Stimulated activated CD4-positive, alpha-beta T cell treated with anti-CD3 and anti-CD28 coated beads, TNF-alpha, amount 100 ng/mL, for 48 hours (primary cell): ENCODE measurements at places on chromosomes 3 and 15.

GRCh38 chr3:153339065-153339464 lies 177.0 kb downstream of the RAP2B start:
- DNase-seq = no peak

DNA sequence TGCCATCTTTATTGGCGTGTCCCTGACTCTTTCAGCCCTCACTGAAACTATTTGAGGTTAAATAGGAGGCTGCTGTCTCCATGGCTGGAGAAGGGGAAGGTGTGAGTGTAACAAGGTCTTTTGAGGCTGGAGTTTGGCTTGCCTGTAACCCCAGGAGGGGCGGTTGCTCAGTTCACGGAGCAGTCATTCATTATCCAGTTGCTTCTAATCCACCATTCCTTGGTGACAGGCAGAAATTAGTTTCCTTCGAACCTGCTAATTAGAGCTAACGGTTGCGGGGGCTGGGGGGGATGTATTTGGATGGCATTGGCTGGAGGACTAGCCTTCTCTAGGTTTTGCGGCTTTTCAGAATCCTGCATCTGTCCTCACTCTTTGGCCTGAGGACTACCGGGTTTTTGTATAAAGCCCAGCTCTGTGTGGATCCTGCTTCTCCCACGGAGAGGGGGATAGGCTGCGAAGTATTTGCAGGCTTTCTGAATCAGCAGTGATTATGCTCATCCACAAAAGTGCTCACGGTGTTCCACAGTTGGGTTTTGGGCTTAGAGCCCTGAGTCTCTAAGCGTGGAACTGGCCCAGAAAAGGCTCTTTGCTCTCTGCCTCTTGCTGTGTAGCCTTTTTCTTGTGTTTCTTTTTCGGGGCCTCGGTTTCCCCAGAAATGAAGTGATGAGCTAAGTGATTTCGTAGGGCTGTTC lies 18.6 kb downstream of the FGD5 start:
- no peak for DNase-seq

DNA sequence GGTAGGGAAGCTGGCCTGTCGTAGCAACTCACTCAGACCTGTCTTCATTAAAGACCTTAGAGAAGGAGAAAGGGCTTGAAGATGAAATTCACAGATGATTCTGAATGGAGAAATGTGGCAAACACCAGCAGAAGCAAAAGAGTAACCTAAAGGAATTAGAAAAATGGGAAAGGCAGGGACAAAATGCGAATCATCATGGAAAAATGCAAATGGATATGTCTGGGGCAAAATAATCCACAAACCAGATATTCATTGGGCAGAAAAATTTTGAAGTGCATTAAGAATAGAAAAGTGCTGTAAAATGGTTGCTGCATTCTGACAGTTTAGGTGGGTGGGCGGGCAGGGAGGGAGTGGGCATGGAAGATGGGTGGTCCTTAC lies 156.9 kb upstream of the RASGRP1 start:
- DNase-seq = no peak

- DNase-seq = no peak
Measured at GRCh38 chr15:101232677-101233076, 19.2 kb downstream of the CHSY1 start.

GRCh38 chr3:27740854-27741253 lies 18.7 kb upstream of the EOMES start:
- no peak for DNase-seq

DNA sequence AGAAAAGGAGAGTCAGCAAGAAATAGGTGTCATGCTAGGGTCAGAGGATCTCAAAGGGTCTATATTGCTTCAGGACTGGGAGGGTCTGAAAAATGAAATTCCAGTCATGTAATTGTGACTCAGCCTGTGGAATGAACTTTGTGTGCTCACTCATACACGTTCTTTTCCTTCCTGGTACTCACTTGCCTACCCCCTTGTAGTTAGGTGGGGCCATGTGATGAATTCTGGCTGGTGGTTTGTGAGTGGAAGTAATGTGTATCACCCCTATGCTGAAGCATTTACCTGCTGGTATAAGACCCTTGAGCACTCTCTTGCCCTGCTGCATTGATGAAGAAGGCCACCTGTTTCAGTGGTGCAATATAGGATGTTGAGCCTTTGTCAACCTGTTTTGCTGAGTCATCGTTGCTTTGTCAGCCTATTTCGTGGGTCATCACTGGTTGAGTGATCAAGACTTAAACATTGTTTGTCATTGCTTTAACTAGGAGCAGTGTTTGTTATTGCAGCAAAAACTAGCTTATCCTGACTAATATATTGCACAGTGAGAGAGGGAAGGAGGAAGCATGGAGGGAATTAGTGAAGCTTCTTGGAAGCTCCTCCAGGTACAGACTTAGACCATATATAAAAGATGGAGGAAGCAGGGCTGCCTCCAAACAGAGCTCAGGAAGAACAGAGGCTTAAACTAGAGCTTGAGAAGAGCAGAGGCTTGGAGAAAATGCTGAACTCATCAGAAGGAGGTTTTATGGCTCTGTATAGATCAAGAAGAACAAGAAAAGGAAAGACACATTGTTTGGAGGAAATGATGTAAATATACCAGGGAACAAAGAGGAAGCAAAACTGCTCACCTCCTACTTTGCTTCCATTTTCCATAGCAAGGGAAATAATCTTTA lies 28.9 kb downstream of the TLNRD1 start:
- no peak for DNase-seq

GRCh38 chr15:38670128-38671005 lies 105.8 kb upstream of the RASGRP1 start:
- DNase-seq = no peak

GRCh38 chr3:150703299-150703755 lies 393 bp downstream of the ERICH6 start:
- DNase-seq = no peak

DNA sequence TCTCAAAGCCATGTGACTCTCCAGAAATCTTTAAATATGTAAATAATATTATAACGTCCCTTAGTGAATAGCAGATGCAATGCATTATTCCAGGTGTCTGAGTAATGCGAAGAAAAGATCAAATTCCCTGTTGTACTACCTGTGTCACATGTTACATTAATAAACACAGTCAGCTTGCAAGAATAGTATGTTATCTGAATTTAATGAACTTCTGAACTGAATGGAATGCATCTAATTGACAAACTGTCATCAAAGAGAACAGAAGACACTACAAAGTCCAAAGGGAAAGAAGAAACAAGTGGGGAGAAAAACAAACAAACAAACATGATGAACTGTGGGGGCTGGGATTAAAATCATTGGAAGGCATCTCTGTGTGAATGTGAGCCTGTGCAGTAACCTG lies 508.8 kb downstream of the LPP start:
- no peak for DNase-seq

- DNase-seq = no peak
Measured at GRCh38 chr3:125232401-125232800, 19.9 kb upstream of the SLC12A8 start.

DNA sequence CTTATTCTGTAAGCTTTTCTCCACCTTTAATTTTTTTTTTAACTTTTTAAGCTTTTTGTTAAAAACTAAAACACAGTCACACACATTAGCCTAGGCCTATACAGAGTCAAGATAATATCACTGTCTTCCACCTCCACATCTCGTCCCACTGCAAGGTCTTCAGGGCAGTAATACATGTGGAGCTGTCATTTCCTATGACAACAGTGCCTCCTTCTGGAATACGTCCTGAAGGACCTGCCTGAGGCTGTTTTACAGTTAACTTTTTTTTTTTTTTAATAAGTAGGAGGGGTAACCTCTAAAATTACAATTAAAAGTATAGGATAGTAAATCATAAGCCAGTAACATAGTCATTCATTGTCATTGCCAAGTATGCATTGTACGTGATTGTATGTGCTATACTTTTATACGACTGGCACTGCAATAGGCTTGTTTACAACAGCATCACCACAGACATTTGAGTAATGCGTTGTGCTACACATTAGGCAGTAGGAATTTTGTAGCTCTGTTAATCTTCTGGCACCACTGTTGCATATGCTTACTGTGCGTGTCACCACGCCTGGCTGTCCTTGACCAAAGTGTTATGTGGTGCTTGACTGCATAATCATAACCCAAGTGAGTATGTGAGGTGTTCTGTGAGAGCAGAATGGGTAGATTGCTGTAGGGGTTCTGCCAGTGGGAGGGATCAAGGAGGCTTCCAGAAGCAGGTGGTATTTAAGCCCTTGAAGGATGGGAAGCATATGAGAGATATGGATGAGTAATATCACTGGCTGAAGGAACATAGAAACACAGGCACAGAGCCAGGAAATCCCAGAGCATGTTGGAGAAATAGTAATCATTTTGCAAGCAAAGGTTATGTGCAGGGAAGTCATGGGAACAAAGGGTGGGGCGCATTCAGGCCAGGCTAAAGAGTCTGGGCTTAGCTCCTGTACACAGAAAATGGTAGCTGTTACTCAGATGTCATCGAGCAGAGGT lies 18.3 kb downstream of the FBXO22 start:
- no peak for DNase-seq

DNA sequence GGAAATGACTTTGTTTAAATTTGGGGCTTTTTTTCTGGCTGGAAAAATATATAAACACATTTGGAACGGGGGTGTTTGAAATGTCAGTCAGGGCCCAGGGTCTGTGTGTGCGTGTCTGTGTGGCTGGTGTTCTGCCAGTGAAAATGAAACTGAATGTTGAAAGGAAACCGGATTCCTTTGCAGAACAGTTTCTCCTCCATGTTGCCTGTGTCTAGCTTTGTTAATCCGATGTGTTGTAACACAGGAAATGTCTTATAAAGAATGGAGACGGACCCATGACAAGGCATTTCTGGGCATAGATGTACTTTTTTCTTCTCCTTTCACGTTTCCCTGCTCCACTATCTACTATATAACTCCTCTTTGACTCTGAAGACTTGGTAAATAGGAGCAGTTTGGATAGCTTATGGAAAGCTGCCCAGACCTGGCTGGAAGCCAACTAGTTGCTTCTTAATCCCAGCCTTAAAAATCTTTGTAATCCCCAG lies 2.8 kb downstream of the SQOR start:
- DNase-seq = no peak

- no peak for DNase-seq
Measured at GRCh38 chr15:60839510-60840211, 360.7 kb upstream of the ICE2 start.

DNA sequence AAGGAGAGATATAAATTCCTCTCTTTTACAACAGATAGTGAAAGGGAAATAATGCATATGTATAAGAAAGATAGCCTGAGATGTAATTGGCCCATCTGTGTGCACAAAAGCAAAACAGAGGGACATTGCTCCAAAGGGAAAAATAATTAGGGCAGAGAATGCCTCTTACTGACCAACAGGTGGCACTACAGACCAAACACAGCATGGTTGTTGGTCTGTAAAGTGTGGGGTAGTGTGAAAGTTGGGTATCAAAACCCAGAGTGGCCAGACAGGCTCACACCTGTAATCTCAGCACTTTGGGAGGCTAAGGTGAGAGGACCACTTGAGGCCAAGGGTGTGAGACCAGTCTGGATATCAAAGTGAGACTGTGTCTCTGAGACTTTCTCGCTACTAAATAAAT lies 4.5 kb upstream of the TLNRD1 start:
- no peak for DNase-seq

- DNase-seq = no peak
Measured at GRCh38 chr3:76405196-76405595, 619.8 kb upstream of the ZNF717 start.

- no peak for DNase-seq
Measured at GRCh38 chr15:96230526-96231181, 99.8 kb upstream of the NR2F2 start.

- no peak for DNase-seq
Measured at GRCh38 chr3:157103280-157103679, 56.7 kb downstream of the CCNL1 start.

GRCh38 chr3:197516517-197516889 lies 39.3 kb downstream of the BDH1 start:
- DNase-seq = peak; percentile 59

- DNase-seq = peak; percentile 29
Measured at GRCh38 chr3:50655009-50655830, 19.5 kb upstream of the DOCK3 start.

GRCh38 chr3:188053710-188054380 lies 100.1 kb upstream of the LPP start:
- no peak for DNase-seq

- DNase-seq = no peak
Measured at GRCh38 chr3:68342426-68342825, 589.9 kb downstream of the TAFA4 start.

GRCh38 chr3:188021502-188022040 lies 132.4 kb upstream of the LPP start:
- no peak for DNase-seq

DNA sequence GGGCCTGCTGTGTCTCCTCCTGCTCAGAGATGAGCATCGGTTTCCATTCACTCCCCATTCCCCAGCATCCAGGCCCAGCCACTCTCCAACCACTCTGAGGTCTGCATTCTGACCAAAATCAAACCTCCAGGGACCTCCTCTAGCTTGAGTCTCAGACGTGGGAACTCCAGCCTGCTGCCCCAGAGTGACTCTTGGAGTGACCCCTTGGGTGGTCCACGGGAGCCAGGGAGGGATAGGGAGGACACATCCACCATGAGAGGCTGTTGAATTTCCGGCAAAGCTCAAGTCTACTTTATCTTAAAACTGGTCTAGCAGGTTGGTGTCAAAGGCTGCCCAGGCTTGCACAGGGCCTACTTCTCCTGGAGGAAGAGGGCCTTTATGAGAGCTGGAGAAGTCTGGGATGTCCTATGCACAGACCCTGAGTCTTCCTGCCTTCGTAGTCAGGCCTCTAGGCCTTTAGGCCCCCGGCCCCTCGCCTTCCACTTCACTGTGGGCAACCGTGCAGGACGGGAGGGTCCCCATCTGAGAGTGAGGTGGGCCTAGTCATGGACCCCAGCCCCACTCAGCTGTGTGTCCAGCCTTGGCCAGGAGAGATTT lies 8.9 kb downstream of the CISH start:
- DNase-seq = no peak

DNA sequence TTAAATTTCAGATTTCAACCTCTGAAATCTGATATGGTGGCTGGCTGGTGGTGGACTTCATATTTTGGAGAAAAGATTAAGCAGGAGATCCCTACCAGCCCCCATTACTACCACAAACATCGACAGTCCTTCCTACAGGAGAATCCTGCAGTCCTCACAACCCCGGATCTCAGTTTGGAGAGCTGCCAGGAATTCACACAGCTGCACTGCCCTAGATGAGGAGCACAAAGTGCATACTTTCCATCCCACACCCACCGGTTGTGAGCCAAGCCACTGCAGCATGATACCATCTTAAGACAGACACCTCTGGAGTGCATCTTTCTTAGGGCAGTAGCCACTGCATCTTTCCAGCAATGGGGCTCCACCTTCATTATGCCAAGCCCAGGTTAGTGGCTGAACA lies 185.5 kb upstream of the GPR149 start:
- DNase-seq = no peak

- DNase-seq = no peak
Measured at GRCh38 chr3:122510878-122511535, 3.7 kb downstream of the KPNA1 start.

DNA sequence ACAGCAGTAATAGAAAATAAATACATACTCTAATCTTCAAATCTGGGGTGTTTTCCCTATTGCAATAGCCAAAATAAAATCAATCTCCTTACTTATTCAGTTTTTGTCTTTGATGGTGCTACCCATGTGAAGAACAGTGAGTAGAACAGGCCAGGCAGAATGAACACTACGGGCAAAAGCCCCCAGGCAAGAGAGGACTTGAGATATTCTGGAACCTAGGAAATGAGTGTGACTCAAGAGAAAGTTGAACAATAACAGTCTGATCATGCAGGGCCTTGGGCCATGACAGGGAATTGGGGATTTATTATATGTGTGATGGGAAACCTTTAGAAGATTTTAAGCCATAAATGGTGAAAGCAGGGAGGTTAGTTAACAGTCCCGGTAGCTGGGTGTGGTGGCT lies 14.0 kb upstream of the DUT start:
- DNase-seq = no peak
